ENCODE measurements at places on chromosomes 12 and 14. TPM values are rescaled to one million over a fixed set of nuclear protein-coding genes. Genes with fewer than 3 reads are reported as not detected.

The SLC38A2 gene
- 129 TPM for total RNA-seq

The PTPRQ gene
- not detected for total RNA-seq

The DACT1 gene
- total RNA-seq: not detected

The ANO2 gene
- total RNA-seq: not detected

The GUCY2C gene
- total RNA-seq: not detected

The CLECL1 gene
- 1.3 TPM for total RNA-seq

The SRP54 gene
- total RNA-seq: 66.1 TPM

The PTPRB gene
- 0.52 TPM for total RNA-seq

The SBNO1 gene
- total RNA-seq: 49.0 TPM

The OR4E2 gene
- not detected for total RNA-seq

The FAR2 gene
- 38.4 TPM for total RNA-seq

The SERPINA10 gene
- total RNA-seq: not detected

The PARPBP gene
- total RNA-seq: 46.9 TPM

Data from natural killer cell treated with Interleukin-12 subunit alpha and Interleukin-12 subunit beta and Interleukin-15 and Interleukin-18, amount 100 ng/mL, for 72 hours (primary cell).